Pancreas (tissue), 10 donors: ENCODE measurements at places on chromosomes 16 and 17. TPM values are rescaled to one million over a fixed set of nuclear protein-coding genes. Genes with fewer than 3 reads are reported as not detected.

DNA sequence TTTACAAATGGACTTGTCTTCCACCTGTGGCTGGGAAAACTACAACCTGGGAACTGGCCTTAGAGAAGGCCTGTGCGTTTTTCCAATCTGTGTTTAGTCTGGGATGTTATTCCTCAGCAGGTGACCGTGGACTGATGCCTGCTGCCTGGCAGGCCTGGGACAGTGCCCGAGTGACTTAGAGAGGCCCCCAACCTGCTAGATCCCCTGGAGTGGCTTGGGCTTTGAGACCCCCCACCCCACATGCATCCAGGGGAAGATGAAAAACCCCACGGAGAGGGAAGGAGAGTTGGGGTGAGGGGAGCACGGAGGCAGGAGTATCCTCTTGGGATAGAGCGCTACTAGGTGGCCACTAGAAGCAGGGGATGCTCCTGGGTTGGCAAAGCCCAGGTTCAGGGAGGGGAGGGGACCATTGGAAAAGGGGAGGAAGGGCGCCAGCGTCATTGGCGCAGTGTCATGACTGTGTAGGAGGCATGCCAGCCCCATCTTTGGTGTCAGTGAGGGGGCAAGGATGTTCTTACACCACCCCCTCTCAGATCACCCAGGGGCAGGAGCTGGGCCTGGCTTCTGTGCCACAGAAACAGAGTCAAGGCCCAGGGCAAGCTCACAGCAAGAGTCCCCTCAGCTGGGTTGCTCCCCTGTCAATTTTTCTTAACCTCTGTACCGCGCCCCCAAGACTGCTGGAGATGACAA is 54.1 kb downstream of the MEAK7 start:
- DNase-seq, result no peak

NPIPA3 gene
- total RNA-seq, result 0.72 TPM

- no peak for DNase-seq
Observed at GRCh38 chr16:8493972-8494371, 96.3 kb downstream of the TMEM114 start.

- no peak for DNase-seq
Observed at GRCh38 chr17:47225436-47225858, 16.3 kb downstream of the MYL4 start.

DNA sequence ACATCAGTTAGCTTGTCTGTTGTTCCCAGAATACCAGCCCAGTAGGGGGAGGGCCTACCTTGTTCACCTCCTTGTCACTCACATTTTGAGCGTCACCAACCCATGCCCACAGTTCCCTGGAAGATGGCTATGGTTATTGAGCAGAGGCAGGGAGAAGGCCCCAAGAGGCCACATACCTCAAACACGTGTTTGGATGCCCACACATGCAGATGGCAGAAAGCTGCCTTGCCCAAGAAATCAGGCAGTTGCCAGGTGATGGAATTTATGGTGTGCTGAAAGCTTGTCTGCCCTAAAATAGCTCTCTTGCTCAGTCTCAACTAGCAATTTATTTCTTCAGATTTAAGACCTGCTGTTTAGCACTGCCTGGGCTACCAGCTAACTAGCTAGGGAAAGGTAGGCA is 16.5 kb upstream of the CMTM4 start:
- no peak for DNase-seq

- DNase-seq, result no peak
Observed at GRCh38 chr16:88883946-88884345, 17.5 kb upstream of the PABPN1L start.

TVP23A gene
- 0.08 TPM for total RNA-seq

DNA sequence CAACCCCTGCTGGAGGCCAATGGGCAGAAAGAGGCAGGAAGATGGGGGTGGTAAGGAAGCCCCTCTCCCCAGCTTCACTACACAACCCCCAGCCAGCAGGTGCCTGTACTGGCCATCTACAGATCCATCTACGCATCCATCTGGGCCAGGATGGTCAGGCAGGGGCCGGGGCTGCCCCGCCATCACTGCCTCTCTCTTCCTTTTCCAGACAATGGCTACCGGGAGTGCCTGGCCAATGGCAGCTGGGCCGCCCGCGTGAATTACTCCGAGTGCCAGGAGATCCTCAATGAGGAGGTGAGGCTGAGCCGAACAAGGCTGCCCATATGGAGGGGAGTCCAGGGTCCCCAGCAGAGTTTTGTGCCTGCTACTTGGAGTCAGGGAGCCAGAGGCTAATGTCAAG is 23.5 kb upstream of the SPPL2C start:
- no peak for DNase-seq

HSD11B2 gene
- 1.4 TPM for total RNA-seq

NUP88 gene
- total RNA-seq, result 25.0 TPM

PYCARD gene
- total RNA-seq, result 3.3 TPM
